ENCODE measurements at places on chromosomes 7 and 10.

DNA sequence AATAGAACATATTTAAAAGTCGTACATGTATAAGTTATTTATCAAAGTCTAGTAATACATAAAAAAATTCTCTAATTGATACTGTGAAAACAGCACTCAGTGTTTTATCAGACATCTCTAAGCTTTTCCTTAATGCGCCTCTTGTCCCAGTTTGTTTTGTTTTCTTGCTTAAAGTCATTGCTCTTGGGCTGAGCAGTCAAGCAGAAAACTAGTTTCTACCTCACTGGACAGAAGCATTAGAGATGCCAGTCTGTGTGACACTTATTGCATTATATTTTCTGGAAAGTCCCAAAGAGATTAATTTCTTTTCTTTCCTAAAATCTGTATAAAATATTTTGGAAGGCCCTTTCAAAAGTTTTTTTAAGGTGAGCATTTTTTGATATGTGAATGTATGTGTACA, 236.2 kb downstream of the PCLO start:
- no peak for DNase-seq

GRCh38 chr7:15686295-15686956, at the start of gene MEOX2:
MEOX2 (minus strand) TSS chr7:15686683; CDS start chr7:15686402, 281 bp downstream.
- no peak for DNase-seq

GRCh38 chr7:29606287-29606721, 42.7 kb downstream of the PRR15 start:
- DNase-seq = peak; percentile 25

- no peak for DNase-seq
These were observed 3.3 kb downstream of the PITRM1 start for GRCh38 chr10:3169271-3169670.

- DNase-seq = no peak
These were observed 2.4 kb downstream of the KCNH2 start for GRCh38 chr7:150975536-150976319.

GRCh38 chr10:125200396-125200795, 40.0 kb upstream of the CTBP2 start:
- DNase-seq = no peak

- peak; percentile 54 for DNase-seq
These were observed 206.9 kb upstream of the KLF14 start for GRCh38 chr7:130940907-130941306.

DNA sequence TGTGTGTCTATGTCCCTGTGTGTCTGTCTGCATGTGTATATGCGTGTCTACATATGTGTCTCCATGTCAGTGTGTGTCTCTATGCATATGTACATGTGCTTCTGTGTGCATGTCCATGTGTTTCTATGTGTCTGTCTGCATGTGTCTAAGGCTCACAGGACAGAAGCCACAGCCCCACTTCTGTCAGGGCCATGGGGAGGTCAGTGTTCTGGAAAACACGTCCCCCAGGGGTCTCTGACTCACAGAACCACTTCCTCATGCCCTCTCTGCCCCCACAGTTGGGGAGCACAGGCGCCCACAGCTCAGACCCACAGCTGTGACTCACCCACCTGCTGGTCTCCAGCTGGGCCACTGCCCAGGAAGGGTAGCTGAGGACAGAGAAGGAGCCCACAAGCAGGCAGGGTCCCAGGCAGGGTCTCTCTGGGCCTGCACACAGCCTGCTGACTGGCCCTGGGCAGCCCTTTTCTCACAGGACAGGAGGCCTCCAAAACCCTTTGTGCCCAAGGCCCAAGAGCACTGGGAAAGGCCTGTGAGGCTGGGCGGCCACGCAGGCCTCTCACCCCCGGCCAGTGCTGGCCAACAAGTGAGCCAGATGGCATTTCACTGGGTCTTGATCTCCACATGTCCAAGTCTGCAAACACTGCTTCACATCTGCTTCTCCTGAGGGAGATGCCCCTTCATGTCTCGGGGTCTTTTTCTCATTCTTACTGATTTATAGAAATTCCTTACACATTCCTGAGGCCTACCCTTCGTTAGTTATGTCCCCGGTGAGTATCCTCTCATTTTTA, 102.9 kb upstream of the FAM20C start:
- DNase-seq = no peak

- DNase-seq = no peak
These were observed 54.0 kb upstream of the NMT2 start for GRCh38 chr10:15222511-15222910.

- DNase-seq = no peak
These were observed 11.9 kb downstream of the COBL start for GRCh38 chr7:51304729-51305128.

GRCh38 chr7:138049505-138050116, 26.6 kb upstream of the AKR1D1 start:
- no peak for DNase-seq

GRCh38 chr10:112115781-112116385, 67.7 kb downstream of the GPAM start:
- peak; percentile 35 for DNase-seq

- no peak for DNase-seq
These were observed 1.4 kb upstream of the HOXA7 start for GRCh38 chr7:27157702-27158431.

DNA sequence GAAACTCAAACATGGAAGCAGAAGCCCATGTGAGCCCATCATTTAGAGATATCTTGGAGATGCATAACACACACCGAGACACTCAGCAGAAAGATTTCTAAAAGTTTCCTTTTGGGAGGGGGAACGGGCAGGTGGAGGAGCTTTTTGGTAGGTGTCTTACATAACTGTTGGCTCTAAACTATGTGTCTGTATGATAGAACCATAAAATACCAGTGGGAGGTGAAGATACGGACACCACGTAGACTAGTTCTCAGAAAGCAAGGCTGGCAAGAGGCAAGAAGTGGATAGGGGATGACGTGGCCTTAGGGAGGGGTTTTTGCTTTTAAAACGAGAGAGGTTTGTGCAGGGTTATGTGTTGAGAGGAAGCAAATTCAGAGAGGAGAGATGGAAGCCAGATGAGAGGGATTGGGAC, 36.5 kb downstream of the IL15RA start:
- DNase-seq = no peak

DNA sequence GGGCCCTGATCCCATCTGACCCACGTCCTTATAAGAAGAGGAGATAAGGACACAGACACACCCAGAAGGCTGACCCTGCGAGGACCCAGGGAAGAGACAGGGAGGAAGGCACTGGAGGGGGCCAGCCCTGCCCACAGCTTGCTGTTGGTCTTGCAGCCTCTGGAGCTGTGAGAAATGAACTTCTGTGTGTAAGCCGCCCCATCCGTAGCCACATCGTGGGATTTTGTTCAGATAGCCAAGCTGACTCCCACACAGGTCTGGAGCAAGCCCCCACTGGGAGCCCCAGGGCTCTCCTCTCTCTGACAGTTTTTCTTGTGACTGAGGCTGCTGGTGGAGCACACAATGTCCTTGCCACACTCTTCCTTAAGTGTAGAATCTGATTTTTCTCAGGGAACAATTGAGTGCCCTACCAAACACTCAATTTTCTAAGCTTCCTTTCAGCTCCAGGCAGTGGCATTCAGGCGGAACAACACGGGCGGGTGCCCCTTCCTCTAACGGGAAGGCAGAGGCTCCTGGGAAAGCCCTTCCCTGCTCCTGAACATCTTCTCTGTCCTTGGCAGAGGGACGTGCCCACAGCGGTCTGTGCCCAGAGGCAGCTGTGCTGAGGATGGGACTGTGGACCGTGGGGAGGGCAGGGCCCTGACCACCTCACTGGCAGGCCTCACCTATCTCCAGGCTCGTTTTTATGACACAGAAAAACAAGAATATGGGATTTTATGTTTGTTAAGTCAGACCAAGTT, 160.6 kb upstream of the SHH start:
- DNase-seq = no peak

GRCh38 chr7:102837802-102838201, 75.0 kb upstream of the LRRC17 start:
- DNase-seq = no peak

DNA sequence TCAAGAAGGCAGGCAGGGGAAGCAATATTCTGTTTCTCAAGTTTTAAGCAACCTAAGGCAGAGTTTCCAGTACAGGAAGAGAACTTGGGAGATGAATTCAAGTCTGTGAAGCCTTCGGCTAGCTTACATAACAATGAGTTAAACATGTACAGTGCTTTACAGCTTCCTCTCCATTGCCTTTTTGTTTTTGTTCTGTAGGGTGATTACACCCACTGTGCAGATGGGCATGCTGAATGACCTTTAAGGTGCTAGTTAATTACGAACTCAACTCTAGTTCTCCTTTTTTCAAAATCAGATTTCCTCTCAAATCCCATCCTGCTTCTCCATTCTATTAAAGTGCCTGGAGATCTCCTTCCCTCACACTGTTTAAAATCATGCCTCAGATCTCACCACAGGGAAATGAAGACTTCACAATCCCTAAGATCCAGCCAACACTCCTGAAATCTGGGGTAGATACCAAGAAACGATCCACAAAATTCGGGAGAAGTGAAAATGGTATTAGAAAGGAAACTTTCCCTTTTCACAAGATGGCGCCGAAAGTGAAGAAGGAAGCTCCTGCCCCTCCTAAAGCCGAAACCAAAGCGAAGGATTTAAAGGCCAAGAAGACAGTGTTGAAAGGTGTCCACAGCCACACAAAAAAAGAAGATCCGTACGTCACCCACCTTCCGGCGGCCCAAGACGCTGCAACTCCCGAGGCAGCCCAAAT, 16.8 kb upstream of the MSMB start:
- DNase-seq = no peak

- no peak for DNase-seq
These were observed 35.2 kb downstream of the EPHB4 start for GRCh38 chr7:100791881-100792666.

- no peak for DNase-seq
These were observed 38.6 kb upstream of the TNRC18 start for GRCh38 chr7:5462216-5462615.

- DNase-seq = no peak
These were observed 612.4 kb downstream of the TNS3 start for GRCh38 chr7:46969303-46970130.

GRCh38 chr10:35908451-35908850, 266.4 kb upstream of the FZD8 start:
- no peak for DNase-seq

DNA sequence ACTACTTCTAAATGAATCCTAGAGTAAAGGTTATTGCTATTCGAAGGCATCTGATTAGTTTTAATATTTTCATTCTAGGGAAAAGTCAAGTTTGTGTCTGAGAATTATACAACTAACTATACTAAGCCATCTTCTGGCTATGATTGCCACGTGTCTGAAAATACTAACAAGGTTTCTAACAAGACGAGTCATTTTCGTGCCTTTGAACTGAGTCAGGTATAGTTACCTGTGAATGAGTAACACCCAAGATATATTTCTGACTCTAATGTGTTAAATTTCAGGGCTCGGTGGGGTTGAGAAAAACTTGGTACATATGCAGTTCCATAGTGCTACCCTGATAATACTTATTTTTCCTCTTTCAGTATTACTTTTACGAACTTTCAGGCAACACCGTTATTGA, 35.5 kb downstream of the TASOR2 start:
- DNase-seq = no peak

GRCh38 chr10:84424731-84425167, 96.4 kb downstream of the CCSER2 start:
- DNase-seq = peak; percentile 84

DNA sequence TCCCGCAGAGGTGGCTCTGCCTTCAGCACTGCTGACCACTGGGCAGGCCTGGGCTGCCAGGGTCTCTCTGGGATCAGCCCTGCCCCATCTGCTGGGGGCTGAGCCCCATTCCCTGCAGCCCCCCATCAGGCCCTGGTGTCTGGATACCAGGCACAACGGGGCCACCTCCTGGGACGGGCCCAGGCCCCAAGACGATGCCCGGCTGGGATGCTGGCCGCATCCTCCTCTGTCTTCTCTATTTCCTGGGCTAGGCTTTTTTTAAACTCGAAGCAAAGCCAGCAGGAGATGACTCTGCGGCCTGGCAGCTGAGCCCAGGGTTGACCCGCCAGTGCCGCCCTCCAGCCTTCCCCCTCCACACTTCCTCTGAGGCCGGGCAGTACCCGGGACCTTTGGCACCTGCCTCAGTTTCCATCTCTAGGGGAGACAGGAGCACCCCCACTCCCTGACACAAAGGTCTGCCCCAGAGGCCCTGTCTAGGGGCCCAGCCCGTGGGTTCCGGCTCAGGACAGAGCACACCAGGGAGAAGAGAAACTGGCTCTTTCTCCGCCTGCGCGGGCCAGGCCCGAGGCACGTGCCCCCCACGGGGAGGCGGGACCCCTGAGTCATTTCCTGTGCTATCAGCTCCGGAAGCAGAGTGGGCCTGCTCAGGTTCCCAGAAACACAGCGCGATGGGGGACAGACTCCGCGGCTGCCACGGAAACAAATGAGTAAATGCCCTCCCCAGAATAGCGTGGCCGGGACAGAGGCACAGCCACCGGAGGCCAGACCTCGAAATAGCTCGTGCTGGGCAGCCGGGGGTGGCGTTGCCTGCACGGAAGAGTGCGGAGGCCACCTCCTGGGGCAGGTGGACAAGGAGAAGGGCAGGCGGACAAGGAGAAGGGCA, 84.6 kb upstream of the PDGFA start:
- no peak for DNase-seq

DNA sequence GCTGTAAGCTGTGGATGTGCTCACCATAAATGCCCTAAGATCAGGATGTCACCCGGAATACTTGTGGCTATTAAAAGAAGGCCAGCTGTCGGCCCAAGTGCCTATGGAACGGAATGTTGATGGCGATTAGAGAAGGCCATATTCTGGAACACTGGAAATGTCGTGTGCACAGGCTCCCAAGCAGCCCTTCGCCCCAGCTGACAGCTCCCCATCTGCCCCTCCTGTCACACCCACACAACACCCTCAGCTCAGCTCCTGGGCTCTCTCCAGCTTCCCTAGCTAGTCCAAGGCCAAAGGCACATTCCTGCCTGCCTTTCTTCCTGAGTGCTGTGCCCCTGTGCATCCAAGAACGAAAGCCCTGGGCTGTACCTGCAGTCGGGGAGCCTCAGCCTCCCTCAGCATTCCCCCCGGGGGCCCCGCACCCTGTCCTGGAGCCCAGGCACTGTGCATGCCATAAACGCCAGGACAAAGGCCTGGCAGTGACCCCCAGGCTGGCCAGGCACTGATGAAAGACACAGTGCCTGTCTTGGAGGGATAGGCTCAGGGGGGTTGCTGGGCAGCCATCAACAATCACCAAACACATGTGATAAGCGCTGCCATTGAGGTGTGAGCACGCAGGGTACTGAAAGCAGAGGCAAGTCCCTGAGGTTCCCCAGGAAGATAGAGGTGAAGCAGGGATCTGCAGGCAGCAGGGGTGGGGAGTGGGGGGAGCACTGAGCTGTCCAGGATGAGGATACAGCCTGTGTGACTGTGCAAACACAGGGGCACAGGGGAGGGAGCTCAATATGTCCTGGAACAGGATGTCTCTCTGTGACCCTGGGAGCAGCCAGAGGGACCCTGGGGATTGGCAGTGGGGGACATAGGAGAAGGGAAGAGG, 3.7 kb upstream of the LDB3 start:
- DNase-seq = no peak
